ENCODE measurements at places on chromosomes 1 and 21.

GRCh38 chr1:25649505-25650288 is 33.1 kb downstream of the MAN1C1 start:
- peak; percentile 44 for DNase-seq

DNA sequence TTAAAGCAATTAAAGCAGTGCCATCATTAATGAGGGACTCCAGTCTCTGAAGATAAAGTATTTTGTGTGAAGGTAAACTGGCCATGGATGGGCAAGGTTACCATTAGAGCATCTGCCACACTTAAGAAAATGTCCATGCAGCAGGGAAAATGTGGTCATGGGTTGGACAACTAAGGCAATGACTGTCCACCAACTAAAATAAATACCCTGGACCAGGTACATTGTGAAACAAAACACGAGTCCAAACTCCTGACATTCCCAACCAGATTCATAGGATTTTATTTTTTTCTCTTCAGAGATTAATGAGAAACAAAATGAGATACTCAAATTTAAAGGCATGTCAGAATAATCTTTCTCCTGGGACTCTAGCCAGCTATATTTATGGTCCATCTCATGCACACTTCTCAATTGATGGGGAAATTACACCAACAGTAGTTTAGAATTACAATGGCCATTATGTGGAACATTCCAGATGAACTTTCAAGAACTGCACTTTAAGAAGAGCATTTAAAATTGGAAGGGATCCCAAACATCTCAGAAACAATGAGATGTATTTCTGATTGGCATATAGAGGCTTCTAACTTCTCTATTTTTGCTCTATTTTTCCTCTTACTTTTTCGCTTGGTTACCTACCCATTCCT is 8.1 kb downstream of the GBP7 start:
- no peak for DNase-seq

GRCh38 chr1:14944471-14944985 is 209.0 kb upstream of the TMEM51 start:
- DNase-seq, result no peak

GRCh38 chr1:193479187-193479586 is 292.8 kb upstream of the B3GALT2 start:
- DNase-seq, result peak; percentile 69

GRCh38 chr1:5911157-5911556 is 81.1 kb downstream of the NPHP4 start:
- DNase-seq, result no peak

DNA sequence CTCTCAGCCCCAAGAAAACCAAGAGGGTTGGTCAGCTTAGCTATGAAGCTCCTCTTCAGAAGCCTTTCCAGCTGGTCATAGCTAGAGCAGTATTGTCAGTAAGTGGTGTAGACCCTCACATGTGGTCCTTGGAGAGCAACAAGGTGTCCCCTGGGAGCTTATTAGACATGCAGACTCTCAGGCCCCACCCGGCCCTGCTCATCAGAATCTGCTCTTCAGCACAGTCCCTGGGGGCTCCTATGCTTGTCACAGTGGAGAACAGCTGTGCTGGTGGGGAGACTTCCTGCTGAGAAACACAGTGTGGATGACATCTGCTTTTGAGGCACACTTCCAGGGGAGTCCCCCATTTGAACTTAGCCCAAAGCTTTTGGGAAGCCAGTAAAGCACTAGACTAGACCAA is 21.9 kb upstream of the NEK2 start:
- no peak for DNase-seq

- DNase-seq, result no peak
Measured at GRCh38 chr1:97693601-97694000, 227.2 kb downstream of the DPYD start.

DNA sequence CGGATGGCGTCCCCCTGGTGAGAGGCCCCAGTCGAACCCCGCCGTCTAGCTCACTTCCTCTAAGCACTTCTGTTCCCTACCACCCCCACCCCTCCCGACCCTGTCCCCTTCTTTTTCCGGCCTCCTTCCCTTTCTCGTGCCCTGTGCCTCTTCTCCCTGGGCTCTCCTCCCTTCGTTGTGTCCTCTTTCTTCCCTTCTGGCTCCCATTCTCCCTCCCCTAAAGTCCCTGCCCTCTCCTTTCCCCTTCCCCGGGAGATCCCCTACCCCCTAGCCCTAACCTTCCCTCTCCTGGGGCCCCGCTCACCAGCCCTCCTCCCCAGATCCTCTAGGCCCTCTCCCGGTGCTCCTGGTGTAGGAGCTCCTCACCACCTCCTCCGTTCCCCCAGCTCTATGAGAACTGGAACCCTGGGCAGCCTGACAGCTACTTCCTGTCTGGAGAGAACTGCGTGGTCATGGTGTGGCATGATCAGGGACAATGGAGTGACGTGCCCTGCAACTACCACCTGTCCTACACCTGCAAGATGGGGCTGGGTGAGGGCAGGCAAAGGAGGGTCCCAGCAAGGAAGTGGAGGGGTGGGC is 15.9 kb downstream of the BCAN start:
- DNase-seq, result no peak

- DNase-seq, result no peak
Measured at GRCh38 chr1:244865028-244865371, 657 bp upstream of the HNRNPU start.

Data from activated CD8-positive, alpha-beta memory T cell treated with anti-CD3 and anti-CD28 coated beads for 24 hours (primary cell).